Amygdala (tissue), 56 donors: ENCODE measurements at places on chromosomes 16 and 17.
A peak's percentile ranks its signal among the peaks of the same experiment; 100 is the strongest.

GRCh38 chr17:58318627-58319172 lies 9.9 kb downstream of the TSPOAP1 start:
- no peak for DNase-seq

- DNase-seq = no peak
Observed at GRCh38 chr17:80129006-80129565, 17.8 kb downstream of the EIF4A3 start.

- no peak for DNase-seq
Observed at GRCh38 chr17:49514071-49514721, 19.1 kb downstream of the NGFR start.

DNA sequence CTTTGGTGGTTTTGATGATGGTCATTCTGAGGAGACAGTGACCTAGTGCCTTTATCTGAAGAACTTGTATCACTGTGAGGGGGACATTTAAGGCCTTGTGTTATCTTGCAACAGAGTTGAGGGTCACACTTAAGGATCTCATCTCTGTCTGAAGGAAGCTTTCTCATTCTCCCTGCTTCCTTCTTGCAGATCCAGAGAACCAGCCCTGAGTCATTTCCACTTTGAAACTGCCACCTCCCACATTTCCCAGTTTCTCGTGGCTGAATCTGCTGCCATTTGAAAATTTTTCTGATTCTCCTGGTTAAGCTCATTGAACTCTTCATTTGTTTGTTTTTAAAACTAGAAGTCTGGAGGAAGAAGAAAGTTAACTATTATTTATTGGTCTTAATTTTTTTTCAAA lies 190.2 kb upstream of the CDH11 start:
- no peak for DNase-seq

GRCh38 chr17:36977066-36977465 lies 28.3 kb downstream of the AATF start:
- no peak for DNase-seq

DNA sequence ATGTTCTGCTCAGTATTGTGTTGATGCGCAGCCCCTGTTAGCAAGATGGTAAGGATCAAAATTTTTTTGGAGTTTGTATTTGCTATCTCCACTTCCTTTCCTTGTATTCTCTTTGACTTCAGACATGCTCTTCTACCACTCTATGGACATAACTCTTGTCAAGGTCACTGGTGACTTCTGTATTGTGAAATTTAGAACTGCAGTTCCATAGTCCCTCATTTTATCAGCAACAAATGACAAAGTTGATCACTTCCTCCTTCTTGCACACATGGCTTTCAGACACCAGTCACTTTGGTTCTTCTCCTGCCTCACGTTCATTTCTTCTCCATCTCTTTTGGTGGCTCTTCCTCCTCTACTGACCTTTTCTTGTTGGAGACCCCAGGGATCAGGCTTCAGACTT lies 21.1 kb downstream of the COX11 start:
- DNase-seq = no peak

GRCh38 chr16:468068-468821 lies 42.8 kb downstream of the RAB11FIP3 start:
- DNase-seq = peak; percentile 37

- no peak for DNase-seq
Observed at GRCh38 chr17:66960613-66961012, 3.9 kb upstream of the CACNG4 start.

DNA sequence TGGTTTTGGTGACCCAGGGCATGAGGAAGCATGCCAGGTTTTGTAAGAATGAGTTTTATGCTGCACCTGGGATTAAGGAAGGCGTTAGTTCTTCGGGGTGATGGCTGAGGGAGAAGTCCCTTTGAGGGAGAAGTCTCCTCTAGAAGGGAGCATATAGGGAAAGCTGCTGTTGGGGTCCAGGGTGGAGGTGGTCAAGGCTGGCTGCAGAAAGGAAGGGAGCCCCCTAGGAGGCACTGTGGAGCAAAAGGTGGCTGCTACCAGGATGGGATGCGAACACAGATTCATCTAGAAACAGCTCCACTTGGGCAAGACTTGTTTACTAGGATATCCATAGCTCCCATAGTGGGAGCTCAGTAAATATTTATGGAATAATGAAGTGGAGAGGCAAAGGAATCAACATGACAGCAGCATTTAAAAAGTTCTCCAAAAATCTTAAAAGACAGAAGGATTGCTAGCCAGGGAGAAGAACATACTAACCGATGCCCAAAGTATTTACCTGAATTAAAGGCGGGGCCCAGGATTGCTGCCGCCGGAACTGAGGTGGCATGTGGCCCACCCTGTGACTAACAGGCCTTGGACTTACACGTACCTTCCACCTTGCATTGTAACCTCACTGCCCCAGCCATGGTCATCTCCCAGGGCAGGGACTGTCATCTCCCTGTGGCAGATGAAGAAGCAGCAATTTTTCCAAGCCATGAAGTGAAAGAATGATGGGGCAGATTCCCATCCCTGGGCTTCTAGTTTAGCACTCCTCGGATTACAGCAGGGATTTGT lies 7.1 kb upstream of the LPCAT2 start:
- DNase-seq = no peak

GRCh38 chr16:16933861-16934260 lies 536.9 kb downstream of the XYLT1 start:
- no peak for DNase-seq

GRCh38 chr17:48570325-48571023 lies 7.7 kb downstream of the HOXB4 start:
- no peak for DNase-seq

DNA sequence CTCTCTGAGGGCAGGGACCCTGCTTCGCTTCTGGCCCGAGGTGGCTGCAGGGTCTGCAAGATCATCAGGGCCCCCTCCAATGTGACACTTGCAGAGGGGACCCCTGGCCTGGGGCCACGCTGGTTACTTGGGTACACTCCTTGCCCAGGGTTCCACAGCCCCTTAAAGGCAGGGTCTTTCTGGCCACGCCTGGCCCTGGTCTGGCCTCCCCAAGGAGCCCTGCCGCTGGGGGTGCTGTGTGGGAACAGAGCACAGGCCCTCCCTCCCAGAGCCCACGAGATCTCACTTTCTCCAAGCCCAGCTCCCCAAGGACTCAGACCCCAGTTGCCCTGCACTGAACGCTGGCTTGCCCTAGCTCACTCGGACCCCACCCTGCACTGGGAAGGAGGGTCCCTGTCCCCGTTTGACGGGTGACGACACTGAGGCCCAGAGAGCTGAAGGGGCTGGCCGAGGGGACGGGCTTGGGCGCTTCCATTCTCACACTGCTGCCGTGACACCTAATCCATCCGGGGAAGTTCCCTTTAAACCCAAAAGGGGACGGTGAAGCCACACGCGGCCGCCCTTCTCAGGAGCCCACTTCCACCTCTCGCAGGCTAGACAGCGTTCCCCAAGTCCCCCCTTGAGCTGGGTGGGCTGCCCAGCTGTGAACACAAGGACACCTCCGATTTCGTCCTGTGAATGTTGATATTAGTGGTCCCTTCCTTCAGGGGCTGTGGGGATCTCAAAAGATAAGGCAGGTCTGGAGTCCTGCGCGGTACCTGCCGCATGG lies 26.9 kb upstream of the OSGIN1 start:
- DNase-seq = no peak
